Glomerular endothelial cell (primary cell): ENCODE measurements at places on chromosomes 7 and 10. TPM values are rescaled to one million over a fixed set of nuclear protein-coding genes. Genes with fewer than 3 reads are reported as not detected.

ASAH2 gene
- total RNA-seq = 0.88 and 3.2 TPM in 2 replicates

ANKRD2 gene
- 0.24 TPM in 1 of 2 replicates, not detected in the other for total RNA-seq

DNA sequence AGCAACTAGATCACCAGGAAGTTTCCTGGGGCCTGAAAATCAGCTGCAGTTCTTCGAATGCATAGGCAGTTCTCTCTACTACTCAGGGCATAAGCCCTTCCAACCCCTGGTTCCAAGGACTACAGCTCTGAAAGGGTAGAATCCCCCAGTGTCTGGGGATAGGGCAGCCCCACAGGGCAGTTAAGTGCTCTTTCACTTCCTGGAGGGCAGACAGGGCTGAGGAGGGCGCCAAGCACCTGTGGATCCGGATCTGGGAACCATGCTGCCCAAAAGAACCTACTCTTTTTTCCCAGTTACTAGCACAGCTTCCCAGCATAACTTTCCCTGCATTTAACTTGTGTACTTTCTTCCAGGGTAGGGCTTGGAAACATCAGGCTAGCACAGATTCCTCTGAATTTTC lies 41.1 kb downstream of the CXCL12 start:
- DNase-seq = no peak

GRCh38 chr7:134662871-134663205 lies 16.2 kb downstream of the BPGM start:
- DNase-seq = no peak
